ENCODE measurements at places on chromosomes 7 and 10.

DNA sequence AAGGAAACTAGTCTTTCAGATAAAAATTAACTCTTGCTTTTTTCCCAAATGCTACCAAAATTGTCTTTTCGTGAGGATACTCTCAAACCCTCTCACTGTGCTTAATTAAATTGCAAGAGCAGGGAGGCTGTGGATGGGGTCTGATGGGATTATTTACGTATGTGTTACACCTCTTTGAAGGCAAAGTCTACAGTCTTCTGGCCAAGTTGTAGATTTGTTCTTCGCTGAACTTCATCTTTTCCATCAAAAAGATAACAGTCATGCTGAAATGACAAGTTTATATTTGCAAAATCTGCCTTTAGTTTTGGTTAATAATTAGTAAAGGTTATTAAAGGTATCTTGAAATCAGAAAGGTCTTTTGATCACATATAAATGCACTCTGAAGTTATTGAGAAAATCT lies 22.7 kb downstream of the A1CF start:
- no peak for DNase-seq

GRCh38 chr10:3902809-3903410 lies 117.9 kb upstream of the KLF6 start:
- DNase-seq, result no peak

- DNase-seq, result no peak
Measured at GRCh38 chr10:27687743-27688142, 57.9 kb downstream of the MKX start.

DNA sequence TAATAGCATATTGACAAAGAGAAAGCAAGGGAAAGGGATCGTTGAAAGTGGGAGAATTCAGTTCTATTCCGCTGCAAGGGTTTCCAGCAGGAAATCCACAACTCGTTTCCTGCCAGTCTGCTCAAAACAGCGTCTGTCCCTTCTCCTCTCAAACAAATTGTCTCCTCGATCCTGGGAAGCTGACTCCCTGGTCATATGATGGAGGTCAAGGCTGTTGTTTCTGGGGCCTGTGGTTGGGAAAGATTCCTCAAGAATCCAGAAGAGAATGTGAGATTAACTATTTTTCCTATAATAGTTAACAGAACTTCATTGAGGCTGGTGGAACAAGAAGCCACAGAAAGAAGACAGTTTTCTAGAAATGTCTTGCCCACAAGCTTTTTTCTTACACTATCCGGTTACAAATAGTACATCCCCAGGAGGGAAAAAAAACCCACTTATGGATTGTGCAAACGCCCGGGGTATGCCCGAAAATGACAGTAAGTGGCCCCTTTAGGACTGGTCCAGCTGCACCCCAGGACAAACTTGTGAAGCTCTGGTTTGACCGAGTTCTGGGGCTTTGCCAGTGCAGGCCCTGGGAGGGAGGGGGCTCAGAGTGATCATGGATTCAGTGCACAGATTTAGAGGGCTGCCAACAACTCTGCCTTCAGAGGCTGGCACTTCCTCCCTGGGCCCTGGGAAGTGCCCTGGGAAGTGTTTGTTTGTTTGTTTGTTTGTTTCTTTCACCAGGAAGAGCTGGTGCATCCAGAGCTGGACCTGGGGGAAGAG lies 49.4 kb upstream of the CTBP2 start:
- DNase-seq, result no peak

DNA sequence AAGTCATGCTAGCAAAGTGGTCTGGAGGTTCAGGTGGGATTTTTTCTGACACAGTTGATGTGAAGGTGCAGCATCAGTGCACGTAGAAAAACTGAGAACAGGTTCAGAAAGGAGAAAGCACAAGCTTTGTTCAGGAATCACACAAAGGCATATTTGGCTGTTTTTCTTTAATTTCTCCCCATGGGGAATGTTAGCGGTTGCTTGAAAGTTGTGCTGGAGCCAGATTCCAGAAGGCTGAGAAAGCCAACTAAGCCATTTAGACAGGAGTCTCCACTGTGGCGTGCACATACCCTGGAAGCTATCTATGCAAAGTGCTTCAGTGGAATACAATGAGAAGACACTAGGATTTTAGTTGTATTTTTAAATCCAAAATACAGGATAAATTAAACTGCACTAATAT lies 201.4 kb downstream of the PCLO start:
- no peak for DNase-seq

- DNase-seq, result no peak
Measured at GRCh38 chr10:6098156-6098555, 9.3 kb downstream of the RBM17 start.

- DNase-seq, result no peak
Measured at GRCh38 chr10:123878666-123879303, 12.8 kb downstream of the CPXM2 start.

GRCh38 chr7:155792999-155793560 lies 19.2 kb downstream of the SHH start:
- DNase-seq, result no peak

- DNase-seq, result no peak
Measured at GRCh38 chr7:155863721-155864151, 51.5 kb upstream of the SHH start.

DNA sequence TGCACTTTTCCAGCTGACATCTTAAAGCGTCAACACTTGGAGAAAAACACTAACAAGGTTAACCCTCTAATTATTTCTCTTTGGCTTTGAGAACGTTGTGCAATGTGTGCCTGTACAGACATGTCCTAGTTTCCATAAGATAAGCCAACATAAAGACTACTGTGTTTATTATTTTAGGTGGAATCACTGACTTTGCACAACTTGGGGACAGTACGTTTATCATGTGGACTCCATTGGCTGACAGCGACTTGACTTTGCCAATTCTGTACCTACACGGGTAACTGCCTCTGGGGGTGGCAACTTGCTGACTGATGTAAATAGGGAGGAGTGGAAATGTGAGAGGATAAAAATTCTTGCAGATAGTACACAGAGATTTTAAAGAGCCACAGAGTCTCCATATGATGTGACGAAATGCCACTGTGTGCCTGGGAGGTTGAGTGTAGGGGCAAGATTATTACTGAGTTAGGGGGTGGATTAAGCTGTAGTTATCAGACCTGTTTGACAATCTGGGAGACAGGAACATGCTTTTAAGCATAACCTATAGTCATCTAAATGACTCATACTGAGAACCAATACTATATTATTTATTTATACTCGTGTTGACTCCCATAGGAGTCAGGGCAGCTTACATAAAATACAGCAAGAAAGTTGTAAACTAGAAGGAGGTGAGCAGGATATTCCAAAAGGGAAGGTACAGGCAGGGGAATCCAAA lies 21.0 kb downstream of the SLC13A4 start:
- DNase-seq, result no peak

- no peak for DNase-seq
Measured at GRCh38 chr7:48170506-48170905, 752 bp upstream of the ABCA13 start.

DNA sequence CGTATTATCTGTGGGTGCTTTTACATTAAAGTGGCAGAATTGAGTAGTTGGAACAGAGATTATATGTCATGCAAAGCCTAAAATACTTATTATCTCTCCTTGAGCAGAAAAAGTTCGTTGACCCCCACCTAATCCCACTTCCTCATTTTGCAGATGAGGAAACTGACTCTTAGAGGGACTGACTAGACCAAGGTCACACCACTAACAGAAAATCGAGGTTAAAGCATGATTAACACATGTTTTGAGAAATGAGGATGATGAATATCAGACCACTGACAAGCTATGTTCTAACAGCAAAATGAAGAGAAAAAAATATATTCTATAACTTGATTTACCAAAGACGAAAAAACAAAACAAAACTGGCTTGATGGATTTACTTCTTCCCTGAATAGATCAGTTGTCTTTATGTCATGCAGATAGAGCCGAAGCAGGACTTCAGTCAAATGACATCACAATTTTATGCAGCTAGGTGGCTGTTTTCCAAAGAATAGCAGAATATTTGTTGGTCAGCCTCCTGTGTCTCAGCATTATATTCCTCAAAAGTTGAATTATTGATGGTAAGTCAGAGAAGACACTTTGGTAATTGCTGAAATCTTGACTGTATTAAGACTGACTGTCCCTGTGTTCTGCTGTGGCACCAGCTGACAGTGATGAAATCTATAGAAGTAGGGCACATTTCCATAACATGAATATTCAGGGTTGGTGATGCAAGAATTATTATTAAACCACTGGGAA lies 24.2 kb upstream of the SMIM30 start:
- DNase-seq, result no peak

GRCh38 chr7:100074841-100075240 lies 6.7 kb downstream of the ZNF3 start:
- DNase-seq, result no peak

- DNase-seq, result no peak
Measured at GRCh38 chr10:114623661-114624294, 34.3 kb downstream of the ABLIM1 start.

DNA sequence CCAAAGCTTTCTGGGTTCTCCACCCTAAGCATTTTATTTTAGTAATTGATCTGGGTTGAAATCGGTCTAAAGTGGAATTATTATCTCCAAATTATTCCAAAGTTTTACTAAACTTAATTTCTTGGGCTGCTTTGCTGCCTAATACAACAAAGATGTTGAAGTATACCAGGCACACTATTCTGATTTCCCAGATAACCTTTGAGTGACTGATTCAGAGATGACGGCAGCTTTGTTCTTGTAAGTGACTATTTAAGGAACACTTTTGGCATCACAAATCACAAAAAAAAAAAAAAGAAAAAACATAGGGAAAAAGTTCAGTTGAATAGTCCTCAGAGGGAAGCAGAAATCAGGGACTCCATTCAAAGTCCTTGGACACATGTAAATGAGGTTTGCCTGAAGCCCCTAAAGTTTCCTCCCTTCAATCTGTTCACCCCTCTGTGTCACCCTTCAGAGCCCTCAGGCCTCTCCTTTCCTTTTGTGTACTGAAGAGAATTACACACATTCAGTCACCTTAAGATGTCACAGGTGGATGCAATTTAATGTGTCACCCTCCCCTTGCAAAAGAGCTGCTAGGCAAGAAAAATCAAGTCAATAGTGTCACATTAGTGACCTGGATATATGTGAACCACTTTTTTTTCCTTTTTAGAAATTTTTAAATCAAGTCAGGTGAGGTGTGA lies 81.5 kb downstream of the RTKN2 start:
- no peak for DNase-seq

DNA sequence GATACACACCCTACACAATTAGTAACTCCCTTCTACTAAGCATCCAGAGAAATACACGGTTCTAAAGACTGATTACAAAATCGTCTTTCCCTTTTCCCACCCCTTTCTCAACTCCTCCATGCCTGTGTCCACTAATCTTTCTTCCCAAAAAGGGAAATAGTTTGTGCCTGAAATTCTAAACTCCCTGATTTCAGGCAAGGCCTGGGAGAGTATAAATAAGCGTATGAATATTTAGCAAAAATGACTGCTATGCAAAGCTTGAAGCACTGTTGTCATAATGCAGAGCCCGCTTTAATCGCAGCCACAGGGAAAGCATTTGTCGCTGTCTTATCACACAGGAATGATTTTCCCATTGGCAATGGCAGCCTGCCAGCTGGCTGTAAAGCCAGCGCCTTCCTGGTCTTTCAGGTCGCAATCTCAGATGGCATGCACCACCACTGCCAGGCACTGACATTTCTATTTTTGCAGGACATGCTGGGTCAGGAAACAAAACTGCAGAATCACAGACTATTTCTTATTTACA lies 142.9 kb upstream of the PCGF5 start:
- DNase-seq, result no peak

DNA sequence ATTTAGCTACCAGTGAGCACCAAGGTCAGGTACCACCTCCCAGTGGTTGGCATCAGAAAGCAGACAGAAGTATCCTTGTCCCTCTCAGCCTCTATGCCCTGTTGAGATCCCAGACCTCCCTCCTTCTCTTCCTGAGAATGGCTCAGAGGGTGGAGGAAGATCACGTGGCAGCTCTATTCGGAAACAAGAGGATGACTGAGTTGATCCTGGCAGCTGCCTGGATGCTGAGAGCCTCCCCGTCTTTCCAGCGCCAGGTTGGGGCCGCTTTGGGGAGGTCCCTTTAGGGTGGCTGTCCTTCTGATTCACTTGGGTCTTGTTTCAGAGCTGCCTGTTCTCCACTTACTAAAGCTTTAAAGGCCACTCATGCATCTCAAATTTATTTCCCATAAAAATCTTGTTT lies 36.9 kb upstream of the NPFFR1 start:
- no peak for DNase-seq

GRCh38 chr7:51304729-51305128 lies 11.9 kb downstream of the COBL start:
- no peak for DNase-seq

DNA sequence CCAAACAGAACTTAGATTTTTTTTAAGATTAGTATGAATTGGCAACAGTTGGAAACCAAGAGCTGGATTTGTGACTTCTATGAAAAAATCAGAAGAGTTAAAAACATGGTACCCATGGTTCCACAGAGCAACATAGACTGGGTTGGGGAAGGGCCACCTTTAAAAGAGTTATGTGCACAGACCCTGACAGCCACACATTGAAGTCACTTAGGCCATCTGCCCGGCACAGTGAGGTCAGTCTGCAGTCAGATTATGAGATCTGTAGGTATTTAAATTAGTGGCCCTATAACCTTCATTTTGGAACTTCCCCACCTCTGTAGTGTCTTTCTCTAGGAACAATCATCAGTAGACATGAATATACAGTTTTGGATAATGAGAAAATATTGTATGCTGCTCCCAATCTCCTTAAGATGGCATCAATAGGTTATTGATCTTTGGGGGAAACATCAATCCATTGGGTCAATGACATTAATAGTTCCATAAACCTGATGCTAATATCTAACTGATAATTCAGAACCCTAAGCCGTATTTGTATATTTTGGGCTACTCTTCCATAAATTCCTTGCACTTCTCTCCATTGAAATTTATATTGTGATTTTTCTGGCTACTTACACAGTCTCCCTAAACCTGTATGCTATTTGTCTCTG lies 7.0 kb downstream of the ANKRD1 start:
- DNase-seq, result no peak

- DNase-seq, result peak; percentile 49
Measured at GRCh38 chr7:1136841-1137516, 23.0 kb downstream of the ZFAND2A start.

GRCh38 chr10:23293973-23294590 lies 50.5 kb downstream of the C10orf67 start:
- no peak for DNase-seq
